Astrocyte of the spinal cord (primary cell): ENCODE measurements at places on chromosomes 4 and X.

DNA sequence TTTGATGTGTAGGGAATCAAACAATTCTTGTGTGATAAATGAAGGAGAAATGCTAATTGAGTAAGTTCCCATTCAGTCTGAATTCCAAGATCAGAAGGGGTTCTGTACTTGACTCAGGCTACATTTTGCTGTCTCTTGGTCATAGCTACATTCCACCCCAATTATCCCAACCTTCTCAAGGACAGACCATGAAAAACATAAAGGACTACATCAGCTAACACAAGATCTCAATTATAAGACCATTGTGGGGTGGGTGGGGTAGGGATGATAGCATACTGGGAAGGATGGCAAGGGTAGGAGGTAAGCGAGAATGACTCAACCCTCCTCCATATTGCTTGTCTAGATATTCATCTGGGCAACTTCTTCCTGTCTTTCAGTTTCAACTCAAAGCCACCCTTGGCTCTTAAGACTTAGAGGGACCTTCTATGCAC lies 87.4 kb upstream of the ETNPPL start:
- DNase-seq: no peak

DNA sequence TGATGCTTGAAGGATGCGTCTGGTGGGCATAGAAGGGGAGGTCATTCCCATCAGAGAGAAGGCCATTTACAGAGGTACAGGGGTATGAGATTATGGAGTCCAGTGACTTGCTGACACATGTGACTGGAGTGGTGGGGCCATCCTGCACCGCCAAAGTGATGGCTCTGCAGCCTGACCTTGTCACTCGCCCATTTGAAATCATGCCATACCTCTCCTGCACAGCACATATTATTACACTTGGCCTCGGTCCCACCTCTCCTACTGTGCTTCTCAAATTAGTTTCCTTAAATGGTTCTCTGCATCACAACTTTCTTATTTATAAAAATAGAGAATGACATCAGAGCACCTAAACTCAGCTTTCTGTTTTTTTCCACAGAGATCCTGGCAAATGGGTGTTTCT lies 60.7 kb upstream of the HAND2 start:
- DNase-seq: no peak

GRCh38 chrX:39201305-39201990 lies 400.2 kb downstream of the MID1IP1 start:
- peak; percentile 17 for DNase-seq

DNA sequence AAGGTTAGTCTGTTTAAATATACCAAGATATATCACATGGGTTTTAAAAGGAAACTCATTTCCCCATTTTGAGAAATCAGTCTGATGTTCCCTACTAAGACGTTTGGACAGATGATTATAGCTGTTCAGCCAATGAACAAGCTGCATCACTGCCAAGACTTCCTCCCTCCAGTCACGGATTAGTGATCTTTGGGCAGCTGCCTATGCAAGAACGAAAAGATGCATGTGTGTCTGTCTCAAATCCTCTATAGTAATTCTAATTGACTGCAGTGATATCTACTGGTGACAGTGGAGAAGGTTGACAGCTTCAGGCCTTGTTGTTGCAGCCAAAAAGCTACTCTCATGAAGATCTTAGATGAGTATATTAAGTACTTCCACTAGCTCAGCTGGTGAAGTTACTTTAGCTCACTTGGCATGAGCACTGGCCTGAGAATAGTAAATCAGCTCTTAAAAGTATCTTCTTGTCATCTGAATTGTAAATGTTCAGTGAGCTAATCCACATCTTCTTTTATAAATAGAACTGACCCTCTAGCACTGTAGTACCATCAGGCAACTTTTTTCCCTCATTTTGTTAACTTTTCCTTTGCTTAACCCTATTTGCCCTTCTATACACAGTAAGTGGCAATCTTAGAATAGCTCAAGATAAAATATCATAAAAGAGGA lies 134.5 kb upstream of the PCDH10 start:
- no peak for DNase-seq

- peak; percentile 5 for DNase-seq
Measured at GRCh38 chr4:55635741-55636655, at the start of gene NMU. Gene NMU, minus strand, starts transcription at chr4:55636298. Its CDS starts 106 bp downstream, at chr4:55636192.

GRCh38 chr4:31141095-31141831 lies 421.1 kb downstream of the PCDH7 start:
- DNase-seq: no peak

DNA sequence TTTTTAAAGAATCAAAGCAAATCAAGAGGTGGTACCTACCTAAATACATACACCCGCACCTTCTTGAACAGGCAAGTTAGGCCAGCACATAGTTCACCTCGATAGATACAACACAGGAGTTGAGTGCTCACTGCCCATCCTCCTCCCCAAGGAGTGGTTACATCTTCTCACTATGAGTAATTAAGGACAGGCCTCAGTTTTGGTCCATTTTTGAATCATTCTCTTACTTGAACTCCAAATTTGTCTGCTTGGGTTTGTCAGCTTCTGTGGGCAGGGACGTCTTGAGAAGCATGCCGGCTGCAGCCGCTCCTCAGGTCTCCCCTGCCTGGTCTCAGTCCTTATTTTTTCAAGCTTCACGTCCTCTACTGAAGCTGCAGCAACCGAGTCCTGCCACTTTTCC lies 190.6 kb upstream of the RBPJ start:
- DNase-seq: no peak

DNA sequence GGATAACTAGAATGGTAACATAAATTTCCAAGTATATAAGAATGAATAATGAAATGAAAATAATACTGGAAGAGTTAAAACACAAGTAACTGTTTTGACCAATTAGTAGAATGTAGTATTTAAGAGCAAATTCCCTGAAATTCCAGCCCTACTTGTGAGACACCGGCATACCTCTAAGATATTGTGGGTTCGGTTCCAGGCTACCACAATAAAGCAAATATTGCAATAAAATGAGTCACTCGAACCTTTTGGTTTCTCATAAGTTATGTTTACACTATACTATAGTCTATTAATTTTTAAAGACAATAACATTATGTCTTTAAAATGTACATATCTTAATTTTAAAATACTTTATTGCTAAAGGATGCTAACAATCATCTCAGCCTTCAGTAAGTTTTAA lies 15.2 kb upstream of the IQCM start:
- no peak for DNase-seq

DNA sequence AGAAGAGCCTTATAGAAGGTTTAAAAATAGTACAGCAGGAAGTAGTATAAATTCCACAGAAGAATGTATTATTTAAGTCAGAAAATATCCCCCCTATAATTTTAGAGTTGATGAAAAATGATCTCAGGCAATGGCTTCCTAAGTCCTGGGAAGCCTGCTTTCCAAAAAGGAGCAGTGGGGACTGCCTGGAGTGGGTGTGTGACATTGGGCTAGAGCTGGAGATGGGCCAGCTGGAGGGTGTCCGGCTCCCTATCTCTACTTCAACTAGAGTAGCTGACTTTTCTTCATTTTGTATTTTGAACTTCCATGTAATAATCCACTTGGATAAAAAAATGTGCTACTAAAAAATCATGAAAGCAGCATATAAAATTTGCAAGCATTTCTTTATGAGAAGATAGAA lies 253.9 kb downstream of the ANK2 start:
- no peak for DNase-seq

DNA sequence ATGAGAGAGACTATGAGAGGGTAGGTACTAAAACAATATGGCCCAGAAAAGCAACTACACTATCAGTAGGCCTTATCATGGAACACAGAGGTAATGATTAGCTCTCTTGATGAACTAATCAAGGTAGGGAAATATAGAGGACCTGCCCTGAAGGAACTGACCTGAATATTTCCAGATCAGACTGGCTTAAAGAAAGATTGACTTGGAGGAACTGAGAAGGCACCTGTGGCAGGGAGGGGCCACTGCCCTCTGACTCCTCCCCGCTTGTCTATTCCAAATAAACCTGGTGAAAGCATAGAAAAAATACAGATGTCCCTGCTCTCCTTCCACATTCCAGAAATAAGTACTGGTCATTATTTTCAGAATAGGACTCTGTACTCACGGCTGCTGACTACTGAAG lies 5.5 kb downstream of the RPS6KA6 start:
- no peak for DNase-seq

DNA sequence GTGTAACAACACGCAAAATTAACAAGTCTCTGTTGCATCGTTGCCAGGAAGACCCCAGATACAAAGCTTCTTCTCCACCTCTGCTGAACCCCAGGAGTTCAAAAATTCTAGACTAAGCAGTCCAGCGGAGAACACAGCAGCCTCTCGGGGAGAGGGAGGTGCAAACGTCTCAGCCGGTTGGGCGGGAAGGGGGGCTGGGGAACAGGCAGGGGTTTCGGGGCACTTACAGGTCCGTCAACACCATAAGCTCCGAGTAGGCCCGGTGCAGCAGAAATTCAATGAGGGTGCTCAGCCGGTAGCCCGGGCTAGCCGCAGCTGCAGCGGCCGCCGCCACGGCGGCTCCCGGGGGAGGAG lies 394 bp downstream of the MED14 start:
- peak; percentile 22 for DNase-seq

- DNase-seq: peak; percentile 56
Measured at GRCh38 chr4:140653718-140654494, 85.1 kb upstream of the UCP1 start.

DNA sequence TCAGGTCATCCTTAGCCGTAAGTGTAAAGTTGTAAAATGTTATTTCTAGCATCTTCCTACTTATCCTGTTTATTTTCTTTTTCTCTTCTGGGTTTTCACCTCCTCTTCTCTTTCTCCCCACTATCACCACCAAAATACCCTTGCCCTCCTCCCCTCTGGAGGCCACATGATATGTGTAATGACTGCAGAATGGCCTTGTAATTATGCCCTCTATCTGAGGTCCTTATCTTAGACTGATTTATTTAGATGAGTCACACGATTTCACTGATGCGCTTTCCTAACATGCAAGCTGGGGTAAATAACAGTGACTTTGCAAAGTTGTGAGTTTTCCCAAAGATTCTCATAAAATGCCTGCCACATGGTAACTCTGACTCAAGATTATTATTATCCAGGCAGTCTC lies 231.8 kb upstream of the GPRIN3 start:
- peak; percentile 38 for DNase-seq

DNA sequence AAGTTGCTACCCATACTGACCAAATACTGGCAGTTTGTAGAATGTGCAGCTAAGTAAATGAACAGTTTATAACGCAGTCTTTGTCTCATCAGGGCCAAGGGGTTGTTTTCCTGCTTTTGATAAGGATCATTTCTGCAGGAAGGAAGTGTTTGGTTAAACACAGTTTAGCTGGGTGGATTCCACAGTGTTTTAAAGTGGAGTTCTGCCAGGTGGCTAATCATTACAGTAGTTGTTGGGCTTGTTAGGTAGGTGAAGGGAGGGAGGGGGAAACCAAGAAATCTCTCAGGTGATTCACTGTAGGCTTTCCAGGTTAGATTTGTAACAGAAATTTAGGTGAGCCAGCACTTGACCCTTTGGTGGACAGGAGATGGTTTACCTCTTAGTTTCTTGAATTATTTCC lies 58.1 kb downstream of the FNIP2 start:
- DNase-seq: no peak

GRCh38 chr4:68951078-68951805 lies at the start of gene UGT2A3:
Gene UGT2A3, minus strand, starts transcription at chr4:68951804. Its CDS starts 44 bp downstream, at chr4:68951760.
- DNase-seq: no peak

GRCh38 chrX:118459494-118459893 lies 36.1 kb upstream of the DOCK11 start:
- DNase-seq: peak; percentile 40

- no peak for DNase-seq
Measured at GRCh38 chr4:106314960-106315359, 1.0 kb downstream of the TBCK start.

DNA sequence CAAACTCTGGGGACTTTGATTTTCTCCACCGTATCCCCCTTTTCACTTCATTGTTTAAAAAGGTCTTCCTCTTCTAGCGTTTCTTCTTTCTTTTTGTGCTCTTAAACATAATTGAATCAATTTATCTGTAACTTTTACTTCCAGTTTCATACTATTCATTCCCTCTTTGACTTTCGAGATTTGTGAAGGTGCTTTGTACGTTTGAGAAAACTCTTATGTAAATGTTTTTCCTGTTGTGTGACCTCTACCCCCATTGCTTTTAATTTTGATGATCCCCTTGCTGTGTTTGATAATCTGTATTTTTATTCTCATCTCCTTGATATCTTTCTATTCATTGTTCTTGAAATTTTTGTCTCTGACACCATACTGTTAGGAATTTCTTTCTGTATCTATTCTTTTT lies 4.8 kb downstream of the USP38 start:
- DNase-seq: no peak

GRCh38 chr4:154368060-154368459 lies 123.5 kb downstream of the DCHS2 start:
- DNase-seq: no peak

- DNase-seq: no peak
Measured at GRCh38 chr4:149292425-149293007, 523.1 kb downstream of the IQCM start.

DNA sequence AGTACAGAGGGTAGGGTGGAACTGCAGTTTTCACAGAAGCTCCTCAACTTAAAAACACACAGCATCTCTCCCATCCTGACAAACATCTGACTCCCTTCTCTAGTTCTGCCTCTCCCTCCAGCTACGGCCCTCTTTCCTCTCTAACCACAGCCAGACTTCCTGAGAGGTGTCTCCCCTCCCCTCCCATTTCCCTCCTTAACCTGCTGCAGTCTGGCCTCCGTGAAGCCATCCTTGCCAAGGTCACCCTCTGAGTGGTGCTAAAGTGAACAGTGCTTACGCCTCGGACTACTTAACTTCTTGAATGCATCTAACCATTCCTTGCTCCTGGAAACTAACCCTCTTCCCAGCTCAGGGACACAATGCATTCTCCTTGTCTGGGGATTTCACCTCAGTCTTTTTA lies 53.3 kb downstream of the RTL5 start:
- DNase-seq: no peak

GRCh38 chr4:162727232-162727631 lies 439.5 kb downstream of the NAF1 start:
- no peak for DNase-seq

GRCh38 chrX:2457289-2458133 lies 43.3 kb downstream of the DHRSX start:
- DNase-seq: no peak

DNA sequence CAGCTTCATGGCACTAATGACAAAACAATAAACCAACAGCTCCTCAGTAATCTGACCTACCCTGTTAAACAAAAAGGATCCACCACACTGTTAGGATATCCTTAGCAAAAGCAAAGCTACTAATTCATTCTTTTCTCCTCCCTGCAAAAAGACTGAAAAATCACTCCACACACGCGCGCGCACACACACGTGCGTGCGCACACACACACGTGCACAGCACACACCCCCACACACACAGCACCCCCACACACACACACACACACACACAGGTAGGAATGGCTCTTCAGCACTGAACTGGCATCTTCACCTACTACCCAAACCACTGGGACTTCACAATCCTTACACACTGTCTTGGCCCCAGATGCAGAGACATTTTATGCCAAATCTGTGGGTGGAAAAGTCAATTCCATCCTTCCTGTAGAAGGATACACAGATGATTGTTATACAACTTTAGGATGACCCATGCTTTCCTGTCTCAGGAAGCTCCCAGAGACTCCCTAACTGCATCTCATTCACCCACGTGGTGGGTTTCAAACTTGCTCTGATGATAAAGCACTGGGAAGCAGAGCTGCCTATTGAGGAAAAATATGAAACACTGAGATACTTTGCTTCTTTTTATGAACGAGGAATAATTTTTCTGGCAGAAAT lies 102.5 kb downstream of the TSPAN5 start:
- no peak for DNase-seq
